ENCODE measurements at places on chromosomes 11 and 22. TPM values are rescaled to one million over a fixed set of nuclear protein-coding genes. Genes with fewer than 3 reads are reported as not detected.
A peak's percentile ranks its signal among the peaks of the same experiment; 100 is the strongest.

DNA sequence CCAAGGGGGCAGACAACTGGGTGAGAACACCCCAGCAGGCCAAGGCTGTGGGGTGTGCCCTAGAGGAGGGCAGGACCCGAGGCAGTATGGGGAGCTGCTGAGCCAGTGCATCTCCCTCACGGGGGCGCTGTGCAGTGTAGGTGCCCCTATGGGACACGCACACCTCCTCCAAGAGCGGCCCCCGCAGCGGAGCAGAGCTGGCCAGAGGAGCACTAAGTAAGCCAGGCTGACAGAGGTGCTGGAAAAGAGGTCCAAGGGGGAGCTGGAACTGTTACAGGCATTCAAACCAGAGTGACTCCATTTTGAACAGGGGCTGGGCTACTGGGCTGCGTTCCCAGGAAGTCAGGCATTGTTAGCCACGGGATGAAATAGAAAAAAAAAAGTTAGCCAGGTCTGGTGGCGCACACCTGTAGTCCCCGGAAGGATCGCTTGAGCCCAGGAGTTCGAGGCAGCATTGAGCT lies 41.8 kb downstream of the TST start:
- no peak for DNase-seq

DNA sequence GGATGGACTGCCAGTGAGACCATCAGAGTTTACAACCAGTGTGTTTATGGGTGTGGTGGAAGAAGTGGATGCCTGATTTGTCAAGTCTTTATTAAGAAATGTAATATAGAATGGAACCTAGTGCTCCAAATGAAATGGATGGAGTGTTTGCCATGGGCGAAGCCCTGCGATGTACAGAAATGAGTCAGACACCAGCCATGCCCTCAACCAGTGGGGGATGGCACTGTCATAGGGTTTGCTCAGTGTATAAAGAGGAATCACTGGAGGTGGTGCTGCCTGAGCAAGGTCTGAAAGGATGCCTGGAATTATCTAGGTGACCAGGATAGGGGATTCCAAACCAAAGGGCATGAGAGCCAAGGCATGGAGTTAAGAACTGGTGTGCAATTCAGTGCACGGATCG lies 120.9 kb upstream of the MTNR1B start:
- DNase-seq, result no peak

The PLEKHB1 gene
- 23.8 TPM for total RNA-seq

DNA sequence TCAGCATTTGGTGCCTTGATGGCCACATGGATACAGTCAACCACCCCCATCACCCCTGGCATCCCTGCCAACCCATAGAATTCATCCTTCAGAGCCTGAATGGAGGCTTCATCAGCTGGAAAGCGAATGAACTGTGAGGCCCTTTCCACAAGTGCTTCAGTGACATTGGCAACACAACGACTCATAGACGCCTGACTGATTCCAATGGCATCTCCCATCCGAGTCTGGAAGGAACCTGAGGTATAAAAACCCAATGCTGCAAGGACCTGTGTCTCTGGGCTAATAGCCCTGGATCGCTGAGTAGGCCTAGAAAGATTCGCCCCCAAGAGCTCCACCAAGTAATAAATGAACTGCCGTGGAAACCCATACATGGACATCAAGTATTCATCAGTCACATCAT lies 1.3 kb downstream of the HARBI1 start:
- no peak for DNase-seq

DNA sequence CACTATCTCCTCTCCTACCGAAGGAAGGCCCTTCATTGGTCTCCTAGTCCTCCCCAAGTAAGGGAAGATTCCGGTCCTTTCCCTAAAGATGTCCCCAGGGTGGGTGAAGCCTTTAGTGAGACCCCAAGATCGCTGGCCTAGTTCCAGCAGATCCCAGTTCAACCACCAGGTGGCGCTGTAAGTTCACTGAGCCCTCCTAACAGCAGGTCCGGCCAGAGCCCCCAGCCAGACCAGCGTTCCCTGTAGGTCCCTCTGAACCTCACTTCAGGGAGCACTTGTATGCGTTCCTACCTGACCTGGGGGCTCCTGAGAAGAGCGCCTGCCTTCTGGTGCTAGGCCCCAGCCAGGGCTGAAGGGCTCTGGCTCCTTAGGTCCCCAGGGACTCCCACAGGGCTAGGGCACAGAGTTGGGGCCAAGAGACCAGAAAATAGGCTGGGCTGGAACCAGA lies 38.1 kb downstream of the LMO1 start:
- DNase-seq, result peak; percentile 71

DNA sequence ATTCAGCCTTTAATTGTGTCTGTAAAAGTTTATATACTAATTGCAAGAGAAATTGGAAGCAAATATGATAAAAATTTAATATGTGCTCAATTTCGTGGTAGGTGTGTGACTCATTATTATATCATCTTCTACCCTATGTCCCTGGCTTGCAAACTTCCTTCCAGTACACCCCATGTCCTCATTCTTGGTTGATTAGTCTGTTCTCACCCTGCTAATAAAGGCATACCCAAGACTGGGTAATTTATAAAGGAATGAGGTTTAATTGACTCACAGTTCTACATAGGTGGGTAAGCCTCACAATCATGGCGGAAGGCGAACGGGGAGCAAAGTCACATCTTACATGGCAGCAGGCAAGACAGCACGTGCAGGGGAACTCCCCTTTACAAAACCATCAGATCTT lies 11.9 kb downstream of the MRGPRX3 start:
- no peak for DNase-seq

The DEUP1 gene
- not detected for total RNA-seq

The NRIP3 gene
- total RNA-seq, result 2.0 TPM

- DNase-seq, result no peak
Observed at GRCh38 chr11:10375280-10375971, 70.6 kb downstream of the ADM start.

The ARHGAP42 gene
- total RNA-seq, result 12.1 TPM

DNA sequence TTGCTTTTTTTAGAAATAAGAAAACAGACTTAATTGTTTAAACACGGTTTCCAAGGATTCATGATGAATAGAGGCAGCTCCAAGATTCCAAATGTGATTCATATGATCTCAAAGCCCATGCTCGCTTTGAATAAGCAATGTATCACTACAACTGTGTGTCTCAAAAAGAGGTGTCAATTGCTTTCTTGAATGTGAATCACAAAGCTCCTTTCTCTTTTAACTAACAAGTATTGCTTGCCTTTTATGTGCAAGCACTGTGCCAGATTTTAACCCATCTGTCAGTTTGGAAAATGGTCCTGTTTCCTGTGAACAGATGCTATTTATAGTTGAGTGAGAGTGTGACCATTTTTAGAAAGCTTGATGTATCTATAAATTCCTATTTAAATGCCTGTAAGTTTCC lies 6.5 kb downstream of the OOSP1 start:
- no peak for DNase-seq

DNA sequence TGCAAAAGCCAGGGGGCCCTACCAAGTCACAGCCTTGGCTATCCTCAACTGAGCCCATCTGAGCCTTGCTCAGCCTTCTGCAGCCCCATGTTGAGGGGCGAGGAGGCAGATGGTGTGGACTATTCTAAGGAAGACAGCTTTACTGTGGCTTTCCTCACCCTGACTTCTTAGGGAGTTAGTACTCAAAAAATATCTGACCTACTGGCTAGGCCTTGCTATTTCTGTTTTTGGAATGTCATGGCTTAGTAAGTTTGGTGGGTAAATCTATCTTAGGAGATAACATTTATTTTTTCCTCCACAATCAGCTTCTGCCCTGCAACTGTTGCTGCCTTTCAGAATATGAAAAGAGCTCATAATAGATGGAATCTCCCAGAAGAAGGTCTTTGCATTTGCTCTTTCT lies 80.9 kb downstream of the LDLRAD3 start:
- no peak for DNase-seq

DNA sequence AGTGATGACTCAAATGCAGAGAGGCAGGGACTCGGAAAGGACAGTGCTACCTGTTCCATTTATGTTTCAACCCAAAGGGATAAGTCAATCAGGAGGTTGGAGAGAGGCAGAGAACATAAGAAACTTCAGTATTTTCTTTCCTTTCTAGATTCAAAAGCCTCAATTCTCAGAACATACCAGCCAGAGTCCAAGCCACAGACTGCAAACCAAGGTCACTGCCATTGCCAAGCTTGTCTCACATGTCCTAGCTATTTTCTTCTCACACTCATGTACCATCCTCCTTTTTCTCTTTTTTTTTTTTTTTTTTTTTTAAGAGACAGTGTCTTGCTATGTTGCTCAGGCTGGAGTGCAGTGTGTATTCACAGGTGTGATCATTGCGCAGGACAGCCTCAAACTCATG lies 111.7 kb upstream of the AKIP1 start:
- no peak for DNase-seq

DNA sequence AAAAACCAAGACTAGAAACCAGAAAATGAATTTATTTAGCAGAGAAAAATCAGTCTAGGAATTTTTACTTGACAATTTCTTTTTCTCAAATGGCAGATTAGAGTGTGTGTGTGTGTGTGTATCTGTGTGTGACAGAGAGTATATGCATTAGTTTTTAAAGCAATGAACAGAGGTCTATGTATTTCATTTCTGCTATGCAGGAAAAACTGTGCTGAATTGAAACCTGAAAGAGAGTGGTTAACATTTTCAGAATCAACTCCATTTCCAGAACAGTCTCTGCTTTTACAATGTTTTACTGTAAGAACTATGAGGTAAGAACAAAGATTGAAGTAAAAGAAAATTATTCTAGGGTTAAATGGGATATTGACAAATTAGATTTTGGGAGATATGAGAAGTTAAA lies 114.8 kb downstream of the GRM5 start:
- no peak for DNase-seq

The CHRDL2 gene
- total RNA-seq, result 2.0 TPM

DNA sequence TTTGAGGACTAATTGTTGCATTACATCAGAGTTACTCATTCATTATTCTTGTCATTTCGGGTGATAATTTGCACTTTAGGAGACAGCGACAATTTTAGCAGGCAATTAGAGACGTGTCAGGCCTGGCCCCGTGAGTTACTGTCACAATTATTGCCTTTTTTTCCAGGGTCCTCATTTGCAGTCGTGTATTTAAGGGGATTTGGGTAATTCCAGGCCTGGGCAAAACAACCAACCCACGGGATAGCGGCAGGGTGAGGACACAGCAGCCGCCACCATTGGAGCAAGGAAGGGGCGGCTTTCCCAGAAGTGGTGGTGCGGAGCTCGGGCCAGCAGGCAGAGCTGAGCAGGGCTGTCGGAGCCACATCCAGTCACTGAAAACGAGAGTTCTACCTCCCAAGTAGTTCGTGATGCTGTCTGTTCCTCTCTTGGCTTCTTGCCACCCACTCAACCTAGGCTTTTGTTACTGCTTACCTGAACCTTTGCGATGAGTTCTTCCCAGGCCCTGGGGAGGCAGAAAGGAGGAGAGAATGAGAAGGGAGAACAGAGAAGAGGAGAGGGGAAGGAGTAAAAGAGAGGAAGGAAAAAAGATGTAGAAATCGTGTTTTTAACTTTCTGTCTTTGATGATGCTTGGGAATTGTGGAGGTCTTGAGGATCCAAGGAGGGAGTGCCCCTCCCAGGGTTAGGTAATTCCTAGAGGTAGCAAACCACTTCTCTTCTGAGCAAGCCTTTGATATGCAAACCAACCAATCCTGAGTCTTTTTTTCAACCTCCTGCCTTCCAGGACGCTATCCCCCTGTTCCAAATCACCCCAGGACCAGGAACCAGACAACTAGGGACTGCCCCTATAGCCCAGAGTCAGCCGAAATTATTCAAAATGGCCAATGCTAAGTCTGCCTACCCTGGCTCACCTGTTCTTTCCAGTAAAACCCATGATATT lies 236.1 kb downstream of the MIAT start:
- peak; percentile 34 for DNase-seq

DNA sequence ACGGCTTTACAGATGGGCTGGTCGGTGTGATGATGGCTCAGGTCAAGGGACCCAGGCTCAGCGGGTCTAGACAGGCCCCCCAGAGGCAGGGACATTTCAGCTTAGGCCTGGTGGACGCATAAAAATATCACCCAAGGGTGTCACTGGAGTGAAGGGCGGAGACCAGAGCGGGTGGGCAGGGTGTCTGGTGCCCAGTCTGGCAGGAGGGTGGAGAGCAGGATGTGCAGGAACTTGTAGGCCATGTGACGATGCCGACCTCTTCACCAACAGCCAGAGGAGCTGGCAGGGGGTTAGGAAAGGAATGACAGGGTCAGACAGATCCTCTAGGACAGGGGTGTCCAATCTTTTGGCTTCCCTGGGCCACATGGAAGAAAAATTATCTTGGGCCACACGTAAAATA lies 4.5 kb downstream of the MAPK8IP1 start:
- no peak for DNase-seq

The CCS gene
- total RNA-seq, result 13.8 TPM

The MMP10 gene
- total RNA-seq, result not detected

DNA sequence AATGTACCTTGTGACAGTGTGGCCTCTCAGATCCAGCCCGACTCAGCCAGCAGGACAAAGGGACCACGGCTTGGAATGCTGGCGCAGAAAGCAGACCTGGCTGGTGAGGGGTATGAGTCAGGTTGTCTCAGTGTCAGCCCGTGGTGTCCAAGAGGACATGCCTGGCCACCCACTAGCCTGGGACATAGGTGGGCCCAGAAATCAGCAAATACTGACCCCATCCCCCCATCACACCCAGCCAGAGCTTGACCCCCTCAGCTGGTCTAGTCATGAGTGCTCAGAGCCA lies 4.5 kb downstream of the BANF1 start:
- no peak for DNase-seq

DNA sequence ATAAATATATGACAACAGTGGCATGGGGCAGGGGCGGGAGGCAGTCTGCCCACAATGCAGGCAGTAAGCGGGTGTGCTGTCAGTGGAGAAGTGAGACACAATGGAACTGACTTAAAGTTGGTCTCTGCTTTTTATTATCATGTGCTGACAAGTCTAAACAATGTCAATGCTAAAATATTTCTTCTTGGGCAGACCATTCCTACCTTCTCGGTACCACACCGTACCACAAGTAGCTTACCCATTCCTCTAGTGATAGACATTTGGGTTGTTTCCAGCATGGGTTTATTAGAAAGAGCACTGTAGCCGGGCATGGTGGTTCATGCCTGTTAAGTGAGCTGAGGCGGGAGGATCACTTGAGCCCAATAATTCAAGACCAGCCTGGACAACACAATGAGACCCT lies 2.6 kb upstream of the CHADL start:
- no peak for DNase-seq

The FREY1 gene
- total RNA-seq, result 0.55 TPM

GRCh38 chr11:32118025-32118974 lies 27.4 kb downstream of the RCN1 start:
- DNase-seq, result no peak

- DNase-seq, result no peak
Observed at GRCh38 chr22:27627444-27627833, 174.1 kb downstream of the MN1 start.

GRCh38 chr11:6737872-6738466 lies 33.8 kb downstream of the OR2AG2 start:
- DNase-seq, result no peak

GRCh38 chr11:114280696-114281095 lies 15.5 kb upstream of the NNMT start:
- no peak for DNase-seq

The FBLN1 gene
- 354 TPM for total RNA-seq

GRCh38 chr11:45580399-45580798 lies 85.0 kb downstream of the CHST1 start:
- no peak for DNase-seq

The UCP3 gene
- 1.1 TPM for total RNA-seq

Measured in right atrium auricular region (tissue), 2 donors.